ENCODE measurements at places on chromosomes 3 and 15.
A peak's percentile ranks its signal among the peaks of the same experiment; 100 is the strongest.

- DNase-seq: no peak
Observed at GRCh38 chr3:48960841-48961413, 29.1 kb upstream of the P4HTM start.

GRCh38 chr3:56980798-56981390, 79.6 kb upstream of the SPATA12 start:
- peak; percentile 68 for DNase-seq

DNA sequence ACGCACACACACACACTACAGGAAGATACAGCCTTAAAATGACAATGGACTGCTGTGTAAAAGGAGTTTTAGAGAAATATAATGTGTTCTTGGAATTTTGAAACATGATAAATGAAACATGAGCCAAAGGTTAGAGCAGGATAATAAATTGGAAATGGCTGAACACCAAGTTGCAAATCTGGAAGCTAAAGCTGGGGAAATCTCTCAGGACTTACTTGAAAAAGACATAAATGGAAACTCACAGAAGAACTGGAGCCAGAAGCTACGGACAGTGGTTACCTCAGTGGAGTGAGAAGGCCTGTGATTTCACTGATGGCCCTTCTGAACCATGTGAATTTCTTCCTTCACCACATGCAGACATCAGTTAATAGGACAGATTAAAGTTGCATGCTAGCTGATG, 37.3 kb upstream of the ATP10A start:
- no peak for DNase-seq

- no peak for DNase-seq
Observed at GRCh38 chr3:24688446-24689148, 193.9 kb upstream of the THRB start.

GRCh38 chr3:184058029-184058428, 5.2 kb downstream of the HTR3C start:
- no peak for DNase-seq

DNA sequence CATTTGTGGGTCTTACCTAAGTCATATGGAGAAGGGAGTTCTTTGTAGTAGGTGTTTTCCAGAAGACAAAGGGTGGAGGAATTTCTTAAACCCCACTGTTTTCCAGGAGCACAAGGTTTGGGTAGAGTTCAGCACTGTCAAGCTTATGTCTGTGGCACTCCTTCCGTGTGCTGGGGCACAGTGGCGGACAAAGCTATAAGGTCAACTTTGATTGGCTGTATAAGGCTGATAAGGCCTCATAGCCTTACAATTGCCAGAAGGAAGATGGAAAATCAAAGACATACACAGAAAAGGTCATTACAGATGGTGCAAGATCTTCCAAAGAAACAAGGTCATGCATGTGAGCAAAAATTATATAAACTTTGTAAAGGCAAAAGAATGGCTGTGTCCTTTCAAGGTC, 3.5 kb upstream of the LYSMD4 start:
- no peak for DNase-seq

Data from ELF-1 (cell line).